T-helper 22 cell (primary cell): ENCODE measurements at places on chromosomes 13 and 19.

DNA sequence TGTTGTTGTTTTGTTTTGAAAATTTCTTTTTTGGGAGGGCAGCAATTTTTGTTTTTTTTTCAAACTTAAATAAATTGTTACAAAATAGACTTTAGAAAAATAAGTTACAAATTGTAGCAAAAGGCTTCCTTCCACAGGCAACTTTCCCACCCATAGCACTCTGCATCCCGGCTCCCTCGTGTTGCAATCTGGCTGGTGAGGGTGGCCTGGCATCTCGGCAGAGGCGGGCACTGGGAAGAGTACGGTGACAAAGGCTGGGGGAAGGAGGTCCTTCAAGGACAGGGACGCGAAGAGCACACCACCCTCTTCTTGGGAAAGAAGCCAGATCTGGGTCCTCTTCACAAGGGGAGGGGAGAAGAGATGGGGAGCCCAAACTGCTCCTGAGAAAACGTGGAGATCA, 379.7 kb downstream of the OLFM4 start:
- no peak for DNase-seq

DNA sequence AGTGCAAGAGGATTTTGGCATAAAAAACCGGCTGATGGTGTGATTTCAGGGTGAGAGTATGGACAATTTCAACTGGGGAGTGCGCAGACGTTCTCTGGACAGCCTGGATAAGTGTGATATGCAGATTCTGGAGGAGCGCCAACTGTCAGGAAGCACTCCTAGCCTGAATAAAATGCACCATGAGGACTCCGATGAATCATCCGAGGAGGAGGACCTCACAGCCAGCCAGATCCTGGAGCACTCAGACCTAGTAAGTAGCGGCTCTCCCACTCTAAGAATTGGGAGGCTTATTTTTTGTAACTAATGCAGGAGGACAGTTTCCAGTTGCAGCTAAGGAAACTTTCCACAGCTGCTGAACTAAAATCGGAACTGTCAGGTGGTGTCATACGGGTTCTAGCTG, 53.6 kb downstream of the ZAR1L start:
- DNase-seq = no peak

- no peak for DNase-seq
Measured at GRCh38 chr13:44049081-44049945, 169.6 kb downstream of the LACC1 start.

DNA sequence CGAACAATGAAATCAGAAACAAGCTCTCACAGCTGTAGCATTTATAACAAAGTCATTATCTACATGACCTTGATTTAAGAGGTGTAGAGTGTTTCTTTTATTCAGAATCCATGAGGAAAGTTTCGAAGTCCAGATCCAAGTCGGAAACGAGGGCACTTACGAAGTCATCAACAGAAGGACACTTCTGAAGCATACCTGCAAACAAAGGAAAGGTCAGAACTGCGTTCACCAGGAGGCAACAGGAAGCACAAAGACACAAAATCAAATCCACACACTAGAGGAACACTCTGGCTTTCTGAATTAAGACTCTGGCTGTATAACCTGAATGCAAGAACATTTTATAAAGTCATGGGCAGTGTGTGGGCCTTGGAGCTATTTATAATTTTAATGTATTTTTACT, 158.9 kb downstream of the MIPEP start:
- DNase-seq = no peak

- DNase-seq = no peak
Measured at GRCh38 chr19:6103217-6103644, 7.1 kb downstream of the RFX2 start.

GRCh38 chr13:45940061-45940460, 88.5 kb upstream of the SIAH3 start:
- no peak for DNase-seq

- DNase-seq = no peak
Measured at GRCh38 chr19:45352914-45353796, 12.6 kb downstream of the KLC3 start.

GRCh38 chr19:8046569-8047165, 5.9 kb upstream of the CCL25 start:
- DNase-seq = no peak

- no peak for DNase-seq
Measured at GRCh38 chr13:31978021-31978420, 53.6 kb upstream of the FRY start.

DNA sequence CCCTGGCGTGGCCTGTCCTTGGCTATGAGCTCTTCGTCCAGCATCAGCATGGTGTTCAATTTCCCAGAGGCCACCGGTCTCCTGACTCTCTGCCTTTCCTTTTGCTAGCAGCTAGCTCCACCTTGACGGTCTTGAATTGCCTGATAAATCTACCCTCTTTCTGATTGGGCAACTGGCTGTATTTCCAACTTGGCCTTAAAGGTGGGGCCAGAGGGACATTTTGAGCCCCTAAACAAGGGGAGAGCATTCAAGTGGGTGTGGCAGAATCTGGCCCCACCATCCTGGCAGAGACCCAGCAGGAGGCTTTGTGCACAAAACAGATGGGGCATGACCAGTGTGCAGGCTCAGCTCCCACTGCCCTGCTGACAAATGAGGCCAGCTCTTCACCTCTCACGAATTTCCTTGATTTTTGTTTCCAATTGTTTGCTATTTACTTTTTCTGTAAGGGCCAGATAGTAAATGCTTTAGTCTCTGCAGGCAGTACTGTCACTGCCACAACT, 148.9 kb upstream of the VSTM2B start:
- DNase-seq = no peak

GRCh38 chr13:59747529-59747928, 416.2 kb downstream of the DIAPH3 start:
- no peak for DNase-seq

- no peak for DNase-seq
Measured at GRCh38 chr13:39251340-39251739, 213.1 kb downstream of the NHLRC3 start.

- DNase-seq = no peak
Measured at GRCh38 chr13:67258482-67258881, 28.3 kb upstream of the PCDH9 start.

DNA sequence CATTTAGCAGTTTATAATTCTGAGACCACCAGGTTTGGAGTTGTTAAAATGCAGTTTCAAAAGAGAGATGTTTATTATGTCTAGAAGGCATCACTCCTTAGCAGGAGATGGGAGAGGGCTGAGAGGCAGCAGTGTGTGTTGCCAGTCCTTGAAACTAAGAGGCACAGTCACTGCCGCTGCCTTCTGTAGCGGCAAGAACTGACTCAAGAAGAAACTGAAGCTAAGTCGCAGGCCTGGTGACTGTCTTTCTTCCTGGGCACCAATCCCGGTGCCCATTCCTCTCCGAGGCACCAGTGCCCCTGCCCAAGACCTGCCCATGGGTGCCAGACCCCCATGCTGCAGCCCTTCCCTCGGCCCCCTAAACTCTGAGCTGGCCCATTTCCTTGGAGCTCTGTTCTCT, 20.1 kb downstream of the N4BP2L1 start:
- DNase-seq = no peak

- no peak for DNase-seq
Measured at GRCh38 chr13:44934724-44935123, 54.5 kb downstream of the NUFIP1 start.

DNA sequence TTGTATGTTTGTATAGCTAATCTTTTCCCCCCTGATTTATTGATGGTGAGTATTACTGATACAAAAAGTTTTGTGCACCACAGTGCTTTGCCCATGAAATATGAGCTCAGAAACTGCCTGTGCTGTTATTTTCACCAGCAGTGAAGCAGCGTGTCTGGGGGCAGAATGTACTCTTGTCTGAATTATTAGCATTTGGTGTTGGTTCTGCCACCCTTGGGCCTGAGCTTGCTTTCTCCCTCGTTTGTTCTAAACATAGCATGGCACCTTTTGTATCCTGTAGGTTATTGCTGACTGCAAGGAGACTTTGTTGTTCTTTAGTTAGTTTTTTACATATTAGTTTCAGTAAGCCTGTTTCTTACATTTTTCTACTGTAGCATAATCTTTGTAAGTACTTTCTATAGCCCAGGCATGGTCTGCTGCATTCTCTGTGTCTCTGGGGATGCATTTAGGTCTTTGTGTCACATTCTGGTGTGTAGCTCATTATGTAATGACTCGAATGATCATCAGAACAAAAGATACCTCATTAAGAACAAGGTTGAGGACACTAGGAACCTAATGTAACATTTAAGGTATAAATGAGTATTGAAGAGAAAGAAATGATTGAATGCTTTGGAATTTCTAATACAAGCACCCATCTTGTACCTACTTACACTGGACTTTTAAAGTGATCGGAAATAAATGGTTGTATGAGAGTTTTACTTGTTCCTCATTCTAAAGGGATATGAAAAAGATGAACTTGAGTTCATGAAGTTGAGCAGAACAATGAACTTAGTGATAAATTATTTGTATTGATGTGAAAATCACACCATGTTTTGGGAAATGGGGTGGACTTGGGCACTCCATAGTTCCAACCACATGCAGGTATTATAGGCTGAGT, 50.3 kb upstream of the GPI start:
- no peak for DNase-seq

- DNase-seq = no peak
Measured at GRCh38 chr19:307111-307531, 15.9 kb upstream of the PLPP2 start.

- no peak for DNase-seq
Measured at GRCh38 chr13:63414247-63414646, 1998.6 kb upstream of the PCDH20 start.

DNA sequence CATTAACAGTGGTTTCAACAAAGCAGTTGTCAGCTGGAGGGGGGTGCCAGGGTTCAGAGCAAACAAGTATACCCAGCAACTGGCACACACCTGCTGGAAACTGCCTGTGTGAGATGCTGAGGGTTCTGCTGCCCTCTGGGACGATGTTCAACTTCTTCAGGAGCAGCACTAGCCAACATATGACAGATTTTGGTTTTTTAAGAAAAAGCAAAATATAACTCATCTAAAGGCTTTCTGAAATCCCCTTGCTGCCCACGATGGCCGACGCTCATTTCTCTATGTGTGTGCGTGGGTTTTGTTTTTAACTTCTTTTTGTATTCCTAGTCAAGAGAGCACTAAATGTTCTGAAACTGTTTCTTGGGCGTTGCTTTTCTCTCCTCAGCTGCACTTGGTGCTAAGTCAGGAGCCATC, 79.9 kb downstream of the MRPL57 start:
- no peak for DNase-seq

- no peak for DNase-seq
Measured at GRCh38 chr13:101382701-101383100, 33.6 kb downstream of the NALCN start.

DNA sequence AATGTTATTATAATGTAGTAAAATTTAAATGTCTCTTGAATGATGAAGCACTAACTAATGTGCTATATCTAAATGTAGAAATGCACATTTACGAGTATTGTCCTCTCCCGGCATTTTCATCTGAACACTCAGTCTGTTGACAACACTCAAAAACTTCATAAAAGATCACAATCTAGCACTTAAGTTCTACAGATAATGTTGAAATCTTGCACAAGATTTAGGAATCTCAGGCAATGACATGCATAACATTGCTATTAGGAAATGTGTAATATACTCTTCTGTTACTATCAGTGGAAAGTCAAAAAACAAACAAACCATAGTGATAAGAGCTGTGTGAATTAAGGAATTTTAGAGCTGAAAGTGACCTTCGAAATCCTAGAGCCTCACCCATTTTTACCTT, 37.5 kb upstream of the XPO4 start:
- no peak for DNase-seq

GRCh38 chr19:48064509-48064908, 20.6 kb upstream of the CABP5 start:
- DNase-seq = no peak
